ENCODE measurements at places on chromosomes 7 and 10.

GRCh38 chr10:66940965-66941364 lies 15.1 kb downstream of the LRRTM3 start:
- DNase-seq, result no peak

- peak; percentile 18 for DNase-seq
These were observed 183.0 kb downstream of the SRPK2 start for GRCh38 chr7:105205592-105206237.

DNA sequence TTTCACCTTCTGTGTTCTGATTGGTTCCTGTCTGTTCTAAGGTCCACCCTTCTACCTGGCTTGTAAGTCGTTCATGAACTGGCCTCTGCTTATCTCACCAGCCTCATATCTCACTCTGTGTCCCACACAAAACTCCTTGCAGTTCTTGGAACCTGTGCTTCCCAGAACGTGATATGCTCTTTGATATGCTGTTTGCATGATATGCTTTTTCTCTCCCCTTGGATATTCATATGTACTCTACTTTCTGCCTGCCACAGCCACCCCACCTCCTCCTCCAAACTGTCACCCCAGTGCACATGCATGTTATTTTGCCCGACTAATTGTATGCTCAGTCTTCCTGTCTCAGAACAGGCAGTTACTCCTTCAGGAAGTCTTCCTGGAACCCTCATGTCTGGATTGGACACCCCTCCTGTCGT lies 1.9 kb upstream of the ITPRIP start:
- no peak for DNase-seq

- no peak for DNase-seq
These were observed 147.1 kb upstream of the MGMT start for GRCh38 chr10:129319934-129320333.

GRCh38 chr7:116180302-116180701 lies 30.0 kb upstream of the TES start:
- DNase-seq, result no peak

DNA sequence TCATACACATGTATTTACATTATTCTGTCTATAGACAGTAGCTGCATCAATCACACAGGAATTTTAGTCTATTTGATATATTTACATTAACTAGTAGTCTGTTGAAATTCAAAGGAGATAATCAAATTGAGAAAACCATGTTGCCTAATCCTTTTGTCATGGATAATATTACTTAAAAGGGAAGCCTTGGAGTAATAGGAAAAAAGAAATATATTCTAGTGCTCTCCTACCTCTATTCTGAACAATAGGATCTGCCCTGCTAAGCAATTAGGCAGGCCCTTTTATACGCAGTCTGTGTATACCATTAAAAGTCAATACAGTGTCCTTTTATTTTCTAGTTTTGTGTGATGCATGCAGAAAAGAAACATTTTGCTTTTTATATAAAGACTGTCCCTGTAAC lies 24.5 kb downstream of the UMAD1 start:
- DNase-seq, result no peak

DNA sequence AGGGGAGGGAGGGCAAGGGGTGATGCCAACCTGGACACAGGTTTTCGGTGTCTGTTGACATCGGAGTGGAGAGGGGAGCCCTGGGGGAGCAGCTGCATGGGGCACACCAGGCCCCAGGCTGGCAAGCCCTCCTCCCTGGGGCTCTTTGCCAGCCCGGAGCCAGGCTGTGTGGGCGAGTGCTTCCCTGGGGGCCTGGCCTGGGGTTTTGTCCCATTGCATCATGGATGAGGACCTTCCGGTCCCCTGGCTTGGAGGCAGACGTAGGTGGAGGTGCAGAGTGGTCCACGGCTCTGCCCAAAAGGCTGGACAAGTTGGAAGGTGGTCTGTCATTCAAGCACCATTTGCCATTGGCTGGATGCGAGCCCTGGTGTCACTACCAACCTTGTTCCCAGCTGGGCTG lies 34.8 kb downstream of the ZMIZ1 start:
- no peak for DNase-seq

- peak; percentile 36 for DNase-seq
These were observed 34.1 kb downstream of the NET1 start for GRCh38 chr10:5446390-5446926.

DNA sequence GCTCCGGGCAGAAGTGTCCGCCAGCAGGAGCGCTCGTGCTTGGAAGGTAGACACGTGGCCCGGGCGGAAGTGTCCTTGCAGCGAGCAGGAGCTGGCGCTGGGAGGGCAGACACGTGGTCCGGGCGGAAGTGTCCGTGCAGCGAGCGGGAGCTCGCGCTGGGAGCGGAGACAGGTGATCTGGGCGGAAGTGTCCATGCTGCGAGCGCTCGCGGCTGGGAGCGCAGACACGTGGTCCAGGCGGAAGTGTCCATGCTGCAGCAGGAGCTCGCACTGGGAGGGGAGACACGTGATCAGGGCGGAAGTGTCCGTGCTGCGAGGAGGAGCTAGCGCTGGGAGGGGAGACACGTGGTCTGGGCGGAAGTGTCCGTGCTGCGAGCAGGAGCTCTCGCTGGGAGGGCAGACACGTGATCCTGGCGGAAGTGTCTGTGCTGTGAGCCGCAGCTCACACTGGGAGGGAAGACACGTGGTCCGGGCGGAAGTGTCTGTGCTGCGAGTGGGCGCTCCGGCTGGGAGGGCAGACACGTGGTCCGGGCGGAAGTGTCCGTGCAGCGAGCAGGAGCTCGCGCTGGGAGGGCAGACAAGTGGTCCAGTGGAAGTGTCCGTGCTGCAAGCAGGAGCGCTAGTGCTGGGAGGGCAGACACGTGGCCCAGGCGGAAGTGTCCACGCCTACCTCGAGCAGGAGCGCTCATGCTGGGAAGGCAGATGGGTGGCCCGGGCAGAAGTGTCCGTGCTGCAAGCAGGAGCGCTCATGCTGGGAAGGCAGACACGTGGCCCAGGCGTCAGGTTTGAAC lies 41.1 kb upstream of the PRKAR1B start:
- DNase-seq, result no peak

DNA sequence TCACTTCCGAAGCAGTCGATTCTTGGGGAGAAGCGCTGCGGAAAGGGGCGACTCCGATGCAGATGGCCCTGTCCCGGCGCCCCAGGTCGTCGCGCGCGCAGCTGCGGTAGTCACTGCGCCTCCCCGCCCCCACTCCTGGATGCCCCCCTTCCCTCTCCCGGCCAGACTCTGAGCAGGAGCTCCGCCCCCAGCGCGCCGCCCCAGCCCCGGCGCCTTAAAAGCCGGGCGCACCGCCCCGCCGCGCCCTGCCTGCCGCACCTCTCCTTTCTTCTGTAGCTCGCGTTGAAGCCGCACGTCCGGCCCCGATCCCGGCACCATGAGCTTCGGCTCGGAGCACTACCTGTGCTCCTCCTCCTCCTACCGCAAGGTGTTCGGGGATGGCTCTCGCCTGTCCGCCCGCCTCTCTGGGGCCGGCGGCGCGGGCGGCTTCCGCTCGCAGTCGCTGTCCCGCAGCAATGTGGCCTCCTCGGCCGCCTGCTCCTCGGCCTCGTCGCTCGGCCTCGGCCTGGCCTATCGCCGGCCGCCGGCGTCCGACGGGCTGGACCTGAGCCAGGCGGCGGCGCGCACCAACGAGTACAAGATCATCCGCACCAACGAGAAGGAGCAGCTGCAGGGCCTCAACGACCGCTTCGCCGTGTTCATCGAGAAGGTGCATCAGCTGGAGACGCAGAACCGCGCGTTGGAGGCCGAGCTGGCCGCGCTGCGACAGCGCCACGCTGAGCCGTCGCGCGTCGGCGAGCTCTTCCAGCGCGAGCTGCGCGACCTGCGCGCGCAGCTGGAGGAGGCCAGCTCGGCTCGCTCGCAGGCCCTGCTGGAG lies at the start of gene INA:
INA (plus strand) TSS at position 243 of the 817 bp plus-strand sequence; CDS start at position 317, 74 bp downstream.
- DNase-seq, result no peak

DNA sequence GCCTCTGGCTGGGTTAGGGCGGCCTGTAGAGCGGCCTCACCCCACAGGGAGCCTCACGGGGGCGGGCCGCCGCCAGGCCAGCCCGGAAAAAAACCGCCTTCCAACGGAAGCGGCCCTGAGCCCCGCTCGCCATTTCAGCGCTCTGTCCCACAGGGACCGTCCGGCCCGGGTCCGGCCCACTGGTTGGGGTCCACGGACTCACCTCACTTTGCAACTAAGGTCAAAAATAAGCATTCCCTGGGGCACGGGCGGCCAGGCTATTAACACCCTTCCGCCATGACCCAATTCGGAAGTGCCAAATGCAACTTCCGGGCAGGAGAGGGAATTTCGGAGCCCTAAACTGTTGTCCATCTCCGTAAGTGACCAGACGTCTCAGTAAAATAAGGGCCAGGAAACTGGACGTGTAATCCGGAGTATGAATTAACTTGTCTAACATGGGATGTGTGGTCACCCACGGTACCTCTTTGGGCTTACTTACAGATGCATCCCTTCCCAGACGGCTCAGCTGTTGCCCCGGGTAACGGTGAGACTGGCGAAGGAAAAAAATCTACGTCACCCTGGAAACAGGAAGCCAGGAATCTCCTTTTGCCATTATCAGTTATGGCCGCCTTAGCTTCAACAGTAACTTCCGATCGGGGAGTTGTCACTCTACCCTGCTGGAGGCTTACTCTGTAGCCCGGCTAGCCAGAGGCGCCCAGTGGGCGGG lies at the start of gene BBIP1:
BBIP1 (minus strand) TSS at position 538 of the 706 bp plus-strand sequence. CDS start 1,023 bp downstream, outside the sequence.
- no peak for DNase-seq

- DNase-seq, result no peak
These were observed 30.1 kb downstream of the SFMBT2 start for GRCh38 chr10:7380704-7381241.

DNA sequence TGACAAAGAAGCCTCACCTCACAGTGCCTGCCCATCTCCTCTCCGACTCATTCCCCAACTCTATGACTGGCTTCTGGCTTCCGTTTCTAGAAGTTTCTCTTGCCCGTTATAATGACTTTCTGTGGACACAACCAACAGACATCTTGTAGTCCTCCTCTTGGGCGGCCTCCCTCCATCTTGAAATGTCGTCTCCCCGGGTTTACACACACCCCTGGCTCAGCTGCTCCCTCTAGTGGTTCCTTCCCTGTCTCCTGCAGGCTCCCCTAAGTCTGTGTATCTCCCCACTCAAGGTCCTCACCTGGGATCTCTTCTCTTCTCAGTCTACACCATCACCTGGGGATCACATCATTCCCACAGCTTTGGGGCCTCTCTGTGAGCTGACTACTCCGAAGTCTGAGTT lies 123.4 kb upstream of the NEBL start:
- DNase-seq, result no peak

DNA sequence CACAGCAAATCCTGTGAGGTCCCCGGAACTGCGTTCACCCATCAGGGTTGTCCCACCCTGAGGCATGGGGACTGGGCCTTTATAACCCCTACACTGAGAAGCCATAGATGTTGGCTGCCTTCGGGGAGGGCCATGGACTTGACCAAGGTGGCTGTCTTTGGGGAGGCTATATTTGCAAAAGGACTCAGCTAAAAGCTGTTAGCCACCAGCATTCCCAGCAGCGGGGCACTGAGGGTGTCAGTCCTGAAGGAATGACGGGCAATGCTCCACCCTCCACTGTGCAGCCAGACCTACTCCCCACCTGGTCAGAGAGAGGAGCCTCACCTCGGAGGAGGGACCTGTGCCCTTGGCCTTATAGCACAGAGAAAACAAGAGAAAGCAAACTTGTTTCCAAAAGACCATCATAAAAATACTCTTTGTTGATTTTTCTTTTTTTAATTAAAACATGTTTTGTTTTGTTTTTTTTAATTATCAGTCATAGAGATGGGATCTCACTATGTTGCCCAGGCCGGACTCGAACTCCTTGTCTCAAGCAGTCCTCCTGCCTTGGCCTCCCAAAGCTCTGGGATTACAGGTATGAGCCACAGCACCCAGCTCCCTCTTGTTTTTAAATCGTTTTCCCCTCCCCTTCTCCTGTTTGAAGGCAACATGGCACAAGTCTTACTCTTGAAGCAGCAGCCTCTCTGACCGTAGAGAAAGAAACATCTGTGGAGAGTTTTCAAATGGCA lies 26.7 kb upstream of the CUX1 start:
- no peak for DNase-seq

DNA sequence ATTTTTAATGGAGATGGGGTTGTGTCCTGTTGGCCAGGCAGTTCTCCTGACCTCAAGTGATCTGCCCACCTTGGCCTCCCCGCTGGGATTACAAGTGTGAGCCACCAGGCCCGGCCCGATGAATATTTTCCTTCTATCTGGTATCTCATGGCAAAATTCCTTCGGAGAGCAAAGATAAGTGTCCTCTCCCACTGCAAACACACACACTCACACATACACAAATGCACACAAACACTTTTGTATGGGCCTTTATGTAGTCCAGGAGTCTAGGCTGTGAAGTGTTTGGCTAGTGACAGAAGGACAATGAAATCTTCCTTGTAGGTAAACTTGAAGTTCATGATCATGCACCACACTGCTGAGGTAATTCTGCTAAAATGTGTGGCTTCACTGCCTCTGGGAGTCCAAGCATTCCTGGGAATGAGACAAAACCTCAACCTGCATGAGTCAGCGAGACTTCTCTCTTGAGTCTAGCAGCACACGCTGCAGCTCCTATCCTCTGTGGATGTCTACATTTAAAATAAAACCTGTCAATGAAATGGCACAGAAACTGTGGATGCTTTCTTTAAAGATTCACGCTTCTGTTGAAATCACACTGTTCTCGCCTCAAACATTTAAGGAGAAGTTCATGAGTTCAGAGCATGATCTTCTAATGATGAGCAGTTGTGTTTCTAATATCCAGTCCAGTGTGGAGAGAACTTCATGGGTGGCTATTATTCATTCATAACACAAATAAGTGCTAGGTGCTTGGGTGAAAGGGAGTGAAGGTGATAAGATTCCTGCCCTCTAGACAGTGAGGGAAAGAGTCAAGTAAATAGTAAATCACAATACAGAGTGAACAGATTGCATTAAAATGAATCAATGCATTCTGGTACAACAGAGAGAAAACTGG lies 96.5 kb downstream of the NRP1 start:
- no peak for DNase-seq

GRCh38 chr7:12623223-12623622 lies 52.7 kb downstream of the SCIN start:
- no peak for DNase-seq

GRCh38 chr10:132145002-132145401 lies 41.7 kb upstream of the DPYSL4 start:
- no peak for DNase-seq

GRCh38 chr10:661597-662222 lies 27.8 kb downstream of the DIP2C start:
- DNase-seq, result no peak

- no peak for DNase-seq
These were observed 125.0 kb upstream of the NPY start for GRCh38 chr7:24158975-24159374.

GRCh38 chr7:93927585-93927984 lies 6.0 kb downstream of the GNG11 start:
- DNase-seq, result no peak

DNA sequence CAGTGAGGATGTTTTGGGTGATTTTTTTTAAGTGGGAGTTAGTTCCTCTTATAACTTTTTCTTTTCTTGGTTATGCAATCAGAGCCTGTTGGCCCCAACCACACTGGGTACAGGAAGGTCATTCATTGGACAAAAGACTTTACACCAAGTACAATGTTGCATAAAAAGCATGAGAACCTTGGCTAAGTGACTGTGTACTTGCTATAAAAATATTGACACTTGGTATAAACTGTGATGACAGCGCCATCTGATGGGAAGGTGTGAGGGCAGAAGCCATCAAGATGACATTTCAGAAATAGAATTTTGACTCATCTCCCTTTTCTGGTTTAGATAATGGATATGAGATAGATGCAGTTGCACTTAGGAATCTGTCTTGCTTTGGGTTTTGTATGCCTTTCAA lies 126.4 kb upstream of the CCDC6 start:
- DNase-seq, result no peak

Measured in stimulated activated naive CD4-positive, alpha-beta T cell treated with Interleukin-2 at 50 U/mL for 16 hours (primary cell).